ENCODE measurements at places on chromosomes 6 and 20.

GRCh38 chr20:62925420-62926228 lies 681 bp downstream of the DIDO1 start:
- no peak for DNase-seq

GRCh38 chr6:32854376-32855178 lies 585 bp downstream of the PSMB9 start:
- DNase-seq: no peak

DNA sequence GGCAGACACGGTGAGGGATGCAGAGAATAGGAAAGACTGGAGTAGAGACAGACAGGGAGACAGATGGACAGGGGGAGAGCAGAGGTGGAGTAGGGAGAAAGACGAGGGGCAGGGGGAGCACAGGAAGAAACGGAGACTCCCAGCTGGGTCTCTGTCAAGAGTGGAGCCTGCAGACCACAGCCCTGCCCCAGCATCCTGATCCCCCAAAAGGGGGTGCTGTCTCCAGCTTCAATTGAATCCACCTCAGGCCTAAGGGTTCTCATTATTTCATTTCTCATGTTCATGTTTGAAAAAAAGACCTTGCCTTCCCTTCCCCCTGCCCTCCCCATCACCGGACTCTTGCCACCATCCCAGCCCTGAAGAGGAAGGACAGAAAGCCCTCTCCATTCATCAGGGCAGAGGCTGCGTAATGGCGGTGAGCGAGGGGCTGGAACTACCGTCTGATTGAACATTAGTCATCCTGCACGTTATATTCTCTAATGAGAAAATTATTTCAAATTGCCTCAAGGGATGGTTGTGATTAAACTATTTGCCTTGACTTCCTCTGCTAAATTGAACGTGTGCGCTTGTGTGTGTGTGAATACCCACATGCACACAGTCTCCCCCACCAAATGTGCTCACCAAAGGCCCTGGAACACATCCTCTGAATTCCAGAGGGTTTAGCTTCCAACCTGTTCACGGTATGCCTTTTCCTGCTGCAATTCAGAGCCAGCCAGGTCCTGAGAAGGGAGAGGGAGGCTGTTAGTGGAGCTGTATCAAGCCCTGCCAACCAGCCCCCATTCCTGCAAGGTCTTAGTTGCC lies 98.3 kb downstream of the CDC5L start:
- no peak for DNase-seq

- no peak for DNase-seq
Observed at GRCh38 chr6:15499591-15499990, 163.2 kb downstream of the DTNBP1 start.

- no peak for DNase-seq
Observed at GRCh38 chr6:93419304-93420162, at the start of gene EPHA7. TSS of gene EPHA7 (minus strand) at chr6:93419559. CDS start at chr6:93419341, 218 bp downstream.

DNA sequence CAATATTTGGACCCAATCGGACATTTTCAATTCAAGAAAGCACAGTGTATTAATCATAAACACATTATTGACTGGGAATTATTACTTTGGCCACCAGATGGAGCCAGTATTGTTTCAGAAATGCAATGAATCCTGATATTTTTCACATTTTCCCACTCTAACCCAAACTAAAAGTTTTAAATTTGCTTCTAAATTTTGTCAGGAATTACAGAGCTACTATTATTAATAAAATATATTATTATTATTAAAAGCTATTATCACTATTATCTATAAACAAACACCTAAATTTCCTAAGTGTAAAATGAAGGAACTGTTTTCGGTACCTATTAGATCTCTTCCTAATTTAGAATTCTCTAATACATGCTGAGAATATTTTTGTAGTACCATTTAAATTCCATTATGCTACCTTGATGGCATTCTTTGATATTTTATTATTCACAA lies 245.3 kb downstream of the OGFRL1 start:
- no peak for DNase-seq

DNA sequence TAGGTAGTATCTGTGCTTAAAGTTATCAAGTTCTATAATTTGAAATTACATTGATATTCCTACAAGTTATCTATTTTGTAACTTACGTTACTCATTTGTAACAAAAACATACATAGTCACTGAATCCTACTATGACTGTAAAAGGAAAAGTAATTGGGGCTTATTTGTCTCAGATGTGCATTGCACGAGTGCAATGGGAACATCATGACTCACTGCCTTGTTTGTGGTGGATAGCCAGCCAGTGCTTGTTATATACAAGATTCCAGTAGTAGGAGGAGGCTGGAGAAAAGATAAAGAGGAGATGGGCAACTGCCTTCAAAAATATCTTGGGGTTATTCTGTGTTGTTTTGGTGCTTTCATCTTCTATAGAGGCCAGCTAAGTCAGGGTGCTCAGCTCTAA lies 164.1 kb downstream of the RNF144B start:
- DNase-seq: no peak

GRCh38 chr6:65746302-65746701 lies 39.3 kb upstream of the EYS start:
- no peak for DNase-seq

DNA sequence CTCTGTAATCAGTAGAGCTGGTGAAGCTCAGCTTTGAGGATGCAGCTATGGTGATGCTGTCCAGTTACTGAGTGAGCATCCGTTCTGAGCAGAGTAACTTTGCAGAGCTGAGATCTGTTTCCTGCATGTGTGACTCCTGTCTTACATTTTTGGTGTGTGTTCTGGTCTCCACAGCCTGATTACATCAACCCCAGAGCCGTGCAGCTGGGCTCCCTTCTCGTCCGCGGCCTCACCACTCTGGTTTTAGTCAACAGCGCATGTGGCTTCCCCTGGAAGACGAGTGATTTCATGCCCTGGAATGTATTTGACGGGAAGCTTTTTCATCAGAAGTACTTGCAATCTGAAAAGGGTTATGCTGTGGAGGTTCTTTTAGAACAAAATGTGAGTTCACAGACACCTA lies 81.6 kb downstream of the FAM120B start:
- no peak for DNase-seq

DNA sequence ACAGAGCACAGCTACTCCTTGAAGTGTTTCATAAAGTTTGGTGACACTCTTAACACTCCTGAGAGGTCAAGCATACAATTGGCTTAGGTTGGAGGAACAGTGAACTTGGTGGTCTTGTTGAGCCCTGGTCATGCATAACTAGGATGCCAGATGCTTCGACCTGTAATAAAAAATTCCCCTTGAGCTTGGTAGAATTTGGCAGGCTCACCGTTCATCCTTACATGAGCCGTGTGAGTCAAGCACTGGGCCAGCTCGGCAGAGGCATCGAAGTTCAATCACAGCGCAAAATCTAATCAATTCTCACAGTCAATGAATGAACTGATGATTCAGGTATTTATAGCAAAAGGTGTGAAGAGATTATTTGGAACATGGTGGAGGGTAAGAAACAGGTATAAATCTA lies 33.7 kb downstream of the CYP24A1 start:
- no peak for DNase-seq

DNA sequence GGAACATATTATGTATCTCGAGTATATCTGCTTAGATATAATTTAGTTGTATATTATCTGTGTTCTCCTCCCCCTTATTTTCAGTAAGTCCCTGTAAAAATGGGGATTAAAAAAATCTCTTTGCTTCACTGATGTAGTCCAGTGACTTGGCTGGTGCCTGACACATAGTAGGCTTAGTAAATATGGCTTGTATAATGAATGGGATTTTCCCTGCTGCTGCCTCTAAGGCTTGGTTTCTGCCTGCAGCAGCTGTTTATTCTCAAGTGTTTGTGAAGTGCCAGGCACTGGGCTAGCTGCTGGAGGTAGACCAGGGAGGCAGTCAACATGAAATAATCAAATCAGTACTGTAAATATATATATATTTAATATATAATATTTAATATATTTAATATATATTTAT lies 1.6 kb upstream of the ZFP64 start:
- DNase-seq: no peak

DNA sequence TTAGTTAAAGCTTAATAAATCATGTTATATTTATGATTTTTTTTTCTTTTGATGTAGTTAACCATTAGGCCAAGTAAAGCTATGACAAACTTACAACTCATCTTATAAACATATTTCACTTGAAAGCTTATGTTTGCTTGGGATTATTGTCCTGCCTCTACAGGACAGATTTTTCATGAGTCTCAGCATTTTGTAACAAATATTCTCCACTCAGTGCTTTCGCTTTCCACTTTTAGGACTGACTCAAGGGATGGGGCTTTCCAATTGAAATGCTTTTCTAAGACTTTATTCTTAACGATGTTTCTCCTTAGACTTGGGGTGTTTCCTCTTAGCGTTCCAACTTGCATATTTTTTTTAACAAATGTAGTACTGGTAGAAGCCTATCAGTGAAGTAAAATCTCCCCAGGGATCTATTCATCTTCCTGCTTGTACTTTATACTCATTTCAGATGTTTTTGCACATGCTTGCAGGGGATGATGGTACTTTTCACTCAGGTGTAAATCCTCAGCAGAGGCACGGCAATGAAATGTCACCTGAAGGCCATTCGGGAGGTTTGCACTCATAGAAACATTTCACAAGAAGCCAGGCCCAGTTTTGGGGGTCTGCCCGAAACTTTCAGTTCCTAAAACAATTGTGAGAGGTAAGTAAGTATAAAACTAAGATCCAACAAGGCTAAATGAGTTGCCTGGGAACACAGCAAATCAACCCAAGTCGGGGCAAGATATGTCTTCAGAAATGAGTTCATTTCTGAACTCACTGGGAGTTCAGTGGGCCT lies 298.1 kb upstream of the FOXQ1 start:
- DNase-seq: no peak

DNA sequence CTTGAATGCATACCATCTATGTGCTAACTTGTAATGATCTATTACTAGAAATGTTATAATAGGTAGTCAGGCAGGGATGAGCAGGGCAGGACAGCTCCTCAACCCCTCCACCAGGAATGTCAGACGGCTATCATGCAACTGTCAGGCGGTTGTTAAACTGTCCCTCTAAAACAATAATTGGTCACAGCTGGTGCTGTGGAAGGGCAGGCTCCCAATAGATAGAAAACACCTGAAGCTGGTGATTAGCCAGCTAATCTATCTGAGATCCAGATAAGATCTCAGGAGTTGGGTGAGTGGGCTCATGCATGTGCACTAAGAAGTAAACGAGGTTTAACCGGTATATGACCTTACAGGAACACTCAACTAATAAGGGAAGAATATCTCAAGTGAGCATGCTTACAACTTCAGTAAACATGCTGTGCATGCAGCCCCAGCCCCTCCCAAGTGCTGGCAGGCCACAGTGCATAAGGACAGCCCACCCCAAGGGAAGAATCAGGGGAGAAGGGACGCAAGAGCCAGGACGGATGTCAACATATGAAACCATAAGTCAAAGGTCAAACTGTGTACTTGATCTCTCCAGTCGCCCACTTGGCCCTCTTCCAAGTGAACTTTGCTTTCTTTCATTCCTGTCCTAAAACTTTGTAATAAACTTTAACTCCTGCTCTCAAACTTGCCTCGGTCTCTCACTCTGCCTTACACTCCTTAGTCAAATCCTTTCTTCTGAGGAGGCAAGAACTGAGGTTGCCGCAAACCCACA lies 566.2 kb upstream of the NRSN1 start:
- no peak for DNase-seq

DNA sequence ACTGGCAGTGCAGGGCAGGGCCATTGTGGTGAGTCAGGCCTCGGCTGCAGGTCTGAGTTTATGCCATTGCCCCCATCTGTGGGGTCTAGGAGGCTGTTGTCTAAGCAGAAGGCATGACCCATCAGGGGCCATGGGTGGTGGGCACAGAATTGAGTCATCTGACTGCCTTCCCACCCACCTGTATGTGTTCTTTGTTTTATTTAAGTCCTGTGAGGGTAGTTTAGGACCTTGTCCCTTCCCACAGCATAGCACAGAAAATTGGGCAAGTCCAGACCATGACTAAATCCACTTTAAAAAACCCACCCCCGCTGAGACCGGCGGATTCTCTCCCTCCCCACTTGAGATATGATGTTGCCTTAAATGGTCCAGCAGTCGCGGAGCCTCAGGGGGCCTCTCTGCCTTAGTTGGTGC lies 40.3 kb downstream of the ERMARD start:
- no peak for DNase-seq

GRCh38 chr6:61649845-61650244 lies 636.2 kb downstream of the KHDRBS2 start:
- DNase-seq: no peak

- DNase-seq: no peak
Observed at GRCh38 chr6:54467384-54467783, 159.1 kb downstream of the TINAG start.

GRCh38 chr20:50999355-50999754 lies 23.6 kb downstream of the KCNG1 start:
- no peak for DNase-seq

DNA sequence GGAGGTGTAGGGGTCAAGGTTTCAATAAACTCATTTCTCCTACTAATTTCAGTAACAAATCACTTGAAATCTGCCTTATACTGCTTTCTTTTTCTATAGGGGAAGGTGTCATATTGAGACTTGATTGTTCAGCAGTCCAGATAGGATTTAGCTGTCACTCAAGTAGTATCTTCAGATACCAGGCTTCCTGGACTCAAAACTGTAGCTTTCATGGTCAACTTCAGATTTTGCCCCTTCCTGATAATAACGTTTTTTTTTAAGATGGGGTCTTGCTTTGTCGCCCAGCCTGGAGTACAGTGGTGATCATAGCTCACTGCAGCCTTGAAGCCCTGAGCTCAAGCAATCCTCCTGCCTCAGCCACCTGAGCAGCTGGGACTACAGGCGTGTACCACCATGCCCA lies 77.8 kb downstream of the JAG1 start:
- no peak for DNase-seq

DNA sequence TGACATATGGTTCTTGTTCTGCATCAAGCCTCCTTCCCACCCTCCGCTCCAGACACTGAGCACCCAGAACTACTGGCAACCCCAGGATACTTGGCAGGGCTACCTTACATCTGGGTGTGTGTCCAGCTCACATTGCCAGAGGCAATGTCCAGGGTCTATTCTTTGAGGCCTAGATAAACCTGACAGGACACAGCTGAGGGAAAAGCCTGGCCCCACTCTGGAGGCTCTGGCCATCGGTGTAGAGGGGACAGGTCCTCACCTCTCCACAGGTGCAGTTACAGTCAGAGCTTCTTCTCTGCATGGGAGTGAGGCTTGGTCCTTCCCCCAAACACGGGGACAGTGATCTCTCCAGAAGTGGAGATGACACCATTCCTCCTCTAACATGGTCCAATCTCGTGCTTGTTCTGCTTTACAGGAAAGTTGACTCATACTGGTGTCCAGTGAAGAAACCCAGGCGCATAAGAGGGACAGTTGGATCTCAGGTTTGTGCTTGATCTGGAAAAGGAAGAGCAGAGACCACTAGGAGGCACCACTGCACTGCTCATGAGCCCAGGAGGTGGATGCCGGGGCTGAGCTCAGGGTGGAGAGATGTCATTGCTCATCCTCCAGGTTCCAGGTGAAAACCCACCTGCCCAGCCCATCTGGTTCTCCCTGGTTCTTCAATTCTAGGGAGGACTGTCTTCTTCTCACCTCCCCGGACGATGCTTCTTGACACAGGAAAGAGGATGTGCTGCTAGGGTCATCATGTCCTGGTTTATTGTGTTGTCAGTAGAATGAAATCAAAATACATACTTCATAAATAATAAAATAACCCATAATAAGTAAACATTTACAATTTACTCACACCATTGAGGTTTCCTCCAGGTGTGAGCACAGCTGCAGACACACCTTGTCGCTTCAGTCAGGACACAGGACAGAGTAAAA lies 14.7 kb downstream of the HLA-F start:
- peak; percentile 64 for DNase-seq

Data from stimulated activated CD4-positive, alpha-beta T cell treated with anti-CD3 and anti-CD28 coated beads, TNF-alpha, amount 100 ng/mL, for 48 hours (primary cell).